Stimulated activated CD8-positive, alpha-beta memory T cell treated with anti-CD3 and anti-CD28 coated beads, Interleukin-4, amount 100 ng/mL, for 4 hours (primary cell): ENCODE measurements at places on chromosomes 3 and 15.

DNA sequence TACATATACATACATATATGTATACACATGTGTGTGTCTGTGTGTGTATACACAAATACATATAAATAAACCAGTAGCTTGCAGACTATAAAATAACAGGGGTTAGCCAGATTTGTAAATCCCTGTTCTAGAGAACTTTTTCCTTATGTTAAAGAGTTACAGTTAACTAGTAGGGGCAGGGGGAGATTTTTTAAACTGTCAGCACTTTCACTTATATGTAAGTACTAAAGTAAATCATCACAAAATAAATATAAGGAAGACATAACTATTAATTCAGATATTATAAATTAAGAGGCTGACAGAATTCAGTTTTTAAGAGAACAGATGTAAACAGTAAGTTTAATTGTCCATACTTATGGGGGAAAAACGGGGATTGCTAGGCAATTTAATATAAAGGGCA is 74.0 kb downstream of the LRRFIP2 start:
- DNase-seq, result no peak

- no peak for DNase-seq
Measured at GRCh38 chr3:3027976-3028567, 82.1 kb downstream of the IL5RA start.

GRCh38 chr3:66991459-66991858 is 6.6 kb upstream of the KBTBD8 start:
- no peak for DNase-seq

DNA sequence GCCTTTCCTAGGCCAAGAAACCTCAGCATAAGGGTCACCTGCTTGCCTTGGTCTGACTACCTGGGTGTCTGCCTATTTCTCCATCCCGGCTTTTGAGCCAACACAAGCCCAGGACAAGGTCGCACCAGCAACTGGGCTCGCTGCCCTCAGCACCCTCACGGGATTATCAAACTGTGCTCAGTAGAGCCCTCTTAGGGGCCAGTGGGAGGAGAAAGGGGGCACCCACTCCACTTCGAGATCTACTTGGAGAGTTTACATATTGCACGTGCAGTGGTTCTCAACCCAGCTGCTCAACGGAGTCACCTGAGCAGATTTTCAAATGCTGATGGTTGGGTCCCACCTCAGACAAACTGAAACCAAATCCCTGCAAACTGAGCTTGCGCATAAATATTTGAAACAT is 31.1 kb downstream of the TSPAN3 start:
- no peak for DNase-seq

DNA sequence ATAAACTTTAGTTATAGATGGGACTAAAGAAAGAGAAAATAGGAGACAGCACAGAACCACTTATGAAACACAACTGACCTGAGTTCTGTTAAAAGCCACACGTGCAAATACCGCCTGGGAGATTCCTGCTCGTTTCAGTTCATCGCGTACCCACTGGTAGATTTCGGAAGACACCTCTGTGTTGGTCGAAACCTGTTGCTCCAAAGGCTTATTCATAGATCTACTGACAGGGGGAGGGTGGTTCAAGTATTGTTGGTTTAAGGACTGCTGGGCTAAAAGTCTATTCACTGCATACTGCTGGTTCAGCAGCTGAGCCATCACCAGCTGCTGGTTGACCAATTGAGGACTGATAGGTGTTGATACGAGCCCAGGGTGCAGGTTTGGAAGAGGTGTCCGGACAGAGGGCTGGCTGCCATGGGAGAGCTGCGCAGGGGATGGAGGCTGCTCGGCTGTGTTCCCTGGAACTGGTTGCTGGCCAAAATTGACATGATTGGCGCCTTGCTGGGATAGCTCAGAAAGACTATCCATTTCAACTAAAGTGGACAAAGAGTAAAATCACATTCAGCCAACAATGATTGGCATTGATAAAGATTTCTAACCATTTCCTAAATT is 30.6 kb downstream of the SATB1 start:
- no peak for DNase-seq

DNA sequence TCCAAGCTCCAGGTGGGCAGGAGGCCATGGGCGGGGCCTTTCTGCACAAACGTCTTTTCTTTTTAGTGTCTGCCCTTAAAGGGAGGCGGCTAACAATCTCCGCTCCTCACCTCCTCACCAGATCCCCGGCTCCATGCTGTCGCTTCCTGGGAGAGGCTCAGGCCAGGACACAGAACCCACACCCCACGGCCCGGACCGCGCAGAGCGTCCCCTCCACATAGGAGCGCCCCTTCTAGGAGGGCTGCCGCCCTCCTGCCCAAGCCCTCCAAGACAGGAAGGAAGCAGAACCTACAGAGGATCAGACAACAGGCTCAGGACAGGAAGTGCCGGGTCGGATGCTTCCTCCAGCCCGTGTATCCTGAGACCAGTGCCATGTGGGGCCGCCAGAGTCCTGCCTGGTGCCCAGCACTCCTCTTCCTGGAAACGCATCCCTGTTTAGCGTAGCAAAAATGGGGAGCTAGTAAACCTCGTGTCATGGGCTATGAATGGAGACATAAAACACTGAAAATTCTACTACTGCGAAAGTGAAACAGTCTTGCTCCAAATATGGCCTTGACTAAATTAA is 83.2 kb upstream of the ATP10A start:
- no peak for DNase-seq

GRCh38 chr3:55305696-55306485 is 181.2 kb downstream of the WNT5A start:
- DNase-seq, result no peak

DNA sequence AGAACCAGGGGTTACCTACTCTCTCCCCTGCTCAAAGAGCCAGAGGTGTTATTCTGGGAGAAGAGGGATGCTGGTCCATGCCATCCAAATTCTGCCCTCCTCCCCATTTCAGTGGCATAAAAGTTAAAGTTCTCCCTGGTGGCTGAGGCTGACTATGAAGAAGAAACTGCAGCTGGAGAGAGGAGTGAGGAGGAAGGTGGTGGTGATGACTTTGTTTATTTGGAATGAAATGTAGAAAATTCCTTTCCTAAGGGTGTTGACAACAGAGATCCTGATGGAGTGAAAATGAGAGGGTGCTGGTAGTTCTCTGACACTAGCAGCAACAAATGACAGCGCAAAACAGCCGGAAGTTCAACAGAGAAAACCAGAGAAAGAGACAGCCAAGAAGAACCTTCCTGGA is 100.4 kb downstream of the PCCB start:
- no peak for DNase-seq

GRCh38 chr3:171274222-171274621 is 186.0 kb downstream of the TNIK start:
- DNase-seq, result no peak

DNA sequence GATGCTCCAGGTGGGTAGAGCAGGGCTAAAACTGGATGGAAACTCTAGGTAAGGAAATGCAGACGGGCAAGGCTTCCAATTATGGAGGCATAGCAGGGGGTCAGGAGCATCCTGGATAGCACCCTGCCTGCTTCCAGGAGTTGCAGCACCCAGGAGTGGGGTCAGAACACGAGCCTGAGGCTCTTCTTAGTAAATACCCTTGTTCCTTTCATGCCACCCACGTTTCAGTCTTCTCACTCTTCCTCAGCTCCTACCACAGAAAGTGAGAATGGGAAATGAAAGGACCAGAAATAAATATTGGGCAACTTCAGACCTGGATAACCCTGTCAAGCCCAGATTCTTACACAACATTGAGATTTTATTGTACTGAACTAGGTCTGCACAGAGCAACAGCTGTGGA is 16.4 kb downstream of the CCR1 start:
- DNase-seq, result no peak
